Uterus (tissue), 4 donors: ENCODE measurements at places on chromosomes 7 and 10. TPM values are rescaled to one million over a fixed set of nuclear protein-coding genes. Genes with fewer than 3 reads are reported as not detected.

DNA sequence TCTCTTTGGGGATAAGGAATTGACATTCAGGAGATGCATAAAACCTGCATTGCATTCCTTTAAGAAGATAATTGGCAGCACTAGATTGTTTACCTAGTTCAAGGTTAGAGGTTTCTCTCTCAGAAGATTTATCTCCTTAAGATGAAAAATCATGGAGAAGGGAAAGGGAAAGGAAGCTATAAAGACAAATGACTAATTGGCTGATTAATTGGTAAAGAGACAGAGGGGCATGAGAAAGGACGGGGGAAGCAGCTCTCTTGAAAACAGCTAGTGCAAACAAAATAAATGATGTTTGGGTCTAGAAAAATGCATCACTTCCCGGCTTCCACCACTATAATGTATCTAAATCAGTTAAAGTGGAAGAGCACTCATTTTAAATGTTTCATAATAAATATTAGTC, 941.2 kb downstream of the XPNPEP1 start:
- H3K36me3 ChIP-seq: no peaks in the 10 kb centered on the region
- no peaks in the 10 kb centered on the region for H3K4me1 ChIP-seq

GRCh38 chr7:155001756-155002410, 1.0 kb downstream of the PAXIP1 start:
- no peaks in the 10 kb centered on the region for H3K27me3 ChIP-seq
- peak overlapping the region; percentile 94 for H3K27ac ChIP-seq
- no peaks in the 10 kb centered on the region for H3K4me1 ChIP-seq
- H3K36me3 ChIP-seq: no peaks in the 10 kb centered on the region

DNA sequence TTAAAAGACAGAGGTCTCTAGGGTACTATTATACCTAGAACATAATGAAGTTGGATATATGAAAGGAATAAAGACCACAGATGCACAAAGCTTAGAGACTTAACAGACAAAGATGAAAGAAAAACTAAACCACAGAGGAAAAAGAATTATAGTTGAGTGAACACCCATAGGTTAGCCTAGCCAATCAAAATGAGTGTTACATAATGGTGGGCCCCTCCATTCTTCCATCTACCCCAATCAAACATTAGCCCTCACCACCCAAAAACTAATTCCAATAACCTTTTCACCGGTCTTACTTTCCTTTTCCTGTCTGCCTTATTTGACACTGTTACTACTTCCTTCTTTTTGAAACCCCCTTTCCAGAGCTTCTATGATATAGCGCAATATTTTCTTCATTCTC, 130.1 kb downstream of the ELMO1 start:
- no peaks in the 10 kb centered on the region for H3K36me3 ChIP-seq
- no peak overlapping the region for H3K4me3 ChIP-seq
- H3K27ac ChIP-seq: no peak overlapping the region
- no peaks in the 10 kb centered on the region for H3K27me3 ChIP-seq

DNA sequence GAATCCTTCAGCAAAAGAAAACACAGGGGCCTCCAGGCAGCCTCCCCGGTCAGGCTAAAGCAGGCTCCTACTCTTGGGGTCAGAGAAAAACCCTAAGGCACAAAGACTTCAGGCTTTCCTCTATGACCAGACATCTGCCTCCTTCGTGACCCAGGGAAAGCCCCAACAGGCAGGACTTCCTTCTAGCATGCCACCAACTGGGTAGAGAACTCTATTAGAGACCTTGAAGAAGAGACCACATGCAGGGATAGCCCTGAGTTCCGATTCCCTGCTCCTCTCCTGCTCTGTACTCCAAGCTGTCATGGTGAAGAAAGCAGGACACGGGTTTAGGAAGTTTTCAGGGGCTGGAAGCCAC, 1.3 kb downstream of the TRPV6 start:
- no peaks in the 10 kb centered on the region for H3K27me3 ChIP-seq
- no peak for DNase-seq
- H3K4me3 ChIP-seq: no peak overlapping the region
- no peak overlapping the region for H3K27ac ChIP-seq
- no peaks in the 10 kb centered on the region for H3K36me3 ChIP-seq

GRCh38 chr10:125000366-125001312, 58.7 kb downstream of the ZRANB1 start:
- DNase-seq: peak; percentile 35
- no peaks in the 10 kb centered on the region for H3K36me3 ChIP-seq
- H3K4me1 ChIP-seq: peaks cover 27% of the 10 kb centered on the region

DNA sequence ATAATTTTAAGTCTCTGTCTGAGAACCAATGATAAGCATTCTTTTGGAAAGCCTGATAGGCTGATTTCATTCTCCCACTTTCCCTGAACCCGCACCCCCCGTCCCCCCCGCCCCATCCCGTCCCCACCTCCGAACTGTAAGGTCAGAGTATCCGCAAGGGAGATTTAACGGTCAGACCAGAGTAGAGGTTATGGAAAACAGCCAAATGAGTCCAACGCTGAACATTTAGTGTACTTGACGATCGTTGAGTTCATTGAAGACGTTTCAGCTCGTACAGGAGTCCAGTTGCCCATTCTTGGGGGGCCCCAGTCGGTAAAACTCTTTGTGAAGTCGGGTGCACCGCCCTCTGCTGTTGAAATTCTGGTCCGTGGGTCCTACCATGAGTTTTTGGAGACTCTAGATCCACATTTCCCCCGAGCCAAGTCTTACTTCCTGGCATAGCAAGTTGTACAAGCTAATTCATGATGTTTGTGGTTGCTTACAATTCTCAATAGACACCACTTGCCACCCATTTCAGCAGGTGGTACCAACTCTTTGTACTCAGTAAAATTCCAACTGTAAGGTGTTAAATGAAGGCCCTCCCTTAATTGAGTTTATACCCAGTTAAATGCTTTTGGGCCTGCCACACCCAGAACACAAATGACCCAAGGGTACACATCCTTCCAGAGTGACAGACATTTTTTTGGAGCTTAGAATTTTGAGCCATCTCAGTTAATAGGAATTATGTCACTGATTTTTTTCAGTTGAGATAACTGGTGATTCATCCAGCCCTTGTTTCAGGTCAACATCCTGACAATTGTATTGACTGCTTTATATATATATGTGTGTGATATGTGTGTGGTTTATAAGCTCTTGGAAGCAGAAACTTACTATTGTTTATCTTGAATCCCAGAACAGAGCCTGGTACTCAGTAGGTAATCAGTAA, 1.2 kb downstream of the MARCHF5 start:
- peak overlapping the region; percentile 94 for H3K4me3 ChIP-seq
- DNase-seq: peak; percentile 44
- H3K36me3 ChIP-seq: no peaks in the 10 kb centered on the region

DNA sequence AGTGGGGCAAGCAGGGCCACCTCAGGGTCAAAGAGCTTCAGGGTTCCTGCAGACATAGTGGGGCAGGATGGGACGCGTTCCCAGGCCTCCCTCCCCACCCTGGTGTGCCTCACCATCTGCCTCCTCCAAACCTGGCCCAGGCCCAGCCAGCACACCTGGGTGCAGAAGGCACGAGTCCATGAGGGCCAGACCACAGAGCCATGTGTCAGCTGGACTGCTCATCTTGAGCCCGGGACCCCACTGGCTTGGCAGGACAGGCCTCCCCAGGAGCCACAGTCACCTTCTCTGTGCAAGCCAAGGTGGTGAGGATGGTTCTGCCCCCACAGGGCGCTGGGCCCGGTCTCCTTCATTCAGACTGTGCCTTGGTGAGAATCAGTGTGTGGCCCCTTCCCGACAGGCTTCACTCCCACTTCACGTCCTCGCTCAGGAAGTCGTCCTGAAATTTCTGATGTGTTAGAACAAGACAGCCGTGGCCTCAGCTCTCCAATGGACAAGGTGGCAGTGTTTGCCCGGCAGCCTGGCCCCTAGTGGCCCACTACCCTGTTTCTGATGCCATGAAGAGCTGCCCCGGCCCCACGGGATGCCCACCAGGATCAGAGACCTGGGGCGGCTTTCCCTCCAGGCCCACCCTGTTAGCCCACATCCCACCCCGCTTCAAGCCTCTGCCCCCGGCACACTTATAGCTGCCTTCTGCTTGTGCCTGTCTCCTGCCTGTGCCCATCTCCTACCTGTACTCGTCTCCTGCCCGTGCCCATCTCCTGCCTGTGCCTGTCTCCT, 59.6 kb upstream of the EBF3 start:
- no peaks in the 10 kb centered on the region for H3K27me3 ChIP-seq
- no peaks in the 10 kb centered on the region for H3K4me1 ChIP-seq
- no peak overlapping the region for H3K4me3 ChIP-seq
- H3K27ac ChIP-seq: no peak overlapping the region

DNA sequence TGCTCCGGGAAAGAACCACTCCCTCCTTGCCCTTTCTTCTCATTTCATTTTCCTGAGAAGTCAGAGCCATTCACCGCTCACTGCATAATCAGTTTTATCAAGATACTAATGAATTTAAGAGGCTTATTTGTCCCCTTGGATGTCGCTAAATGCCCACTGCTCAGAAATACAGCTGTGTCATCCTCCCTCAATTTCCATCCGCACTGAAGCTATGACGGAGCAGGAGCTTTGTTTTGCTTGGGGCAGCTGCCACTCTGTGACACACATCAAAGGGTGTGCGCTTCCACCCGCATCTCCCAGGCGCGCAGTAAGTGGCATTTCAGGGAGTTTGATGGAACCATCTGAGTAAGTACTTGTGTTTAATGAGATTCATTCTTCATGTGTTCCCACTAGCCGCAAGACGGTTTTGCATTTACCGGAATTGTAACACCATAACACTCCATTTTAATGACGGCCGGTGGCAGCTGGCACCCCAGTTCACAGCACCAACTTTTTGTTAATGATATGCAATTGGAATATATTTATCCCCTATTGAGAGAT, 103.8 kb upstream of the PARD3 start:
- no peaks in the 10 kb centered on the region for H3K36me3 ChIP-seq
- DNase-seq: no peak
- no peaks in the 10 kb centered on the region for H3K27me3 ChIP-seq

The DRGX gene
- total RNA-seq: not detected

The OSBPL3 gene
- total RNA-seq: 9.0 TPM

The TTYH3 gene
- 3.8 TPM for total RNA-seq

The PLXDC2 gene
- 39.4 TPM for total RNA-seq
